CD4-positive, alpha-beta T cell treated with Interleukin-17A for 4 hours (primary cell): ENCODE measurements at places on chromosomes 2 and 18.

- no peak for DNase-seq
These were observed 95.0 kb downstream of the TMEM185B start for GRCh38 chr2:120128216-120128615.

DNA sequence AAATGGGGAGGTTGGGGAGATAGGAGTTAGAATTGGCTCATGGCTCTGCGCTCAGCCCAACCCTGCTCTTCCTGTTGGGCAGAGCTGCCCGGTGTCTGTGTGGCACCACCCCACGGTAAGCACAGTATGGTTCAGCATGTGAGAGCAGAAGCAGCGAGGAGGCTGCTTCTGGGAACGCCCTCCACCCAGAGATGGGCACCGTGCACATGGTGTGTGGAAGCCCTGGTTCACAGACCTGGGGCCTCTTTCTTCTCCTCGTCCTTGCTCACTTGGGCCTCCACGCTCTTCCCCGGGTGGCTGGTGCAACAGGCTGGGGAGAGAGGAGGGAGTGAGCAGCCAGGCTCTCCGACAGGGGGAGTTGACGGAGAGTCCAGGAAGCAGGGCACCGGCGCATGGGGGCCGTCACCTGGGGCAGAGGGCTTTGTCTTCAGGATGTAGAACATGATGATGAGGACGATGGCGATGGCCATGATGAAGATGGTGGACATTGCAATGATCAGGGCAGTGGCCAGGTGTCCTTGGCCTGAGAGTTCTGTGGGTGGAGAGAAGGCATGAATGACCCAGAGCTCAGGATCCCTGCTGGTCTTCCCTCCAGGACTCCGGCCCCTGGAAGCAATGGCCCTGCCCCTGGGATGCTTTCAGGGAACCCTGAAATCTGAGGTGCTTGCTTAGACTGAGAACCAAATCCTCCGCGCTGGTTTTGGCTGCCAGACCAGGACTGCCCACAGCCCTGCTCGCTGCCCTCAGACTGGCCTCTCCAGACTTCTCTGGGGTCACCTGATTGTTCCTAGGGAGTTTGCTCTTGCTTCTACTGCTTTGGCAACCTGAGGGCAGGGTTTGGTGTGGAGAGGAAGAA lies 78.3 kb downstream of the EDAR start:
- no peak for DNase-seq

GRCh38 chr2:214103276-214104001 lies 307.4 kb upstream of the VWC2L start:
- no peak for DNase-seq

DNA sequence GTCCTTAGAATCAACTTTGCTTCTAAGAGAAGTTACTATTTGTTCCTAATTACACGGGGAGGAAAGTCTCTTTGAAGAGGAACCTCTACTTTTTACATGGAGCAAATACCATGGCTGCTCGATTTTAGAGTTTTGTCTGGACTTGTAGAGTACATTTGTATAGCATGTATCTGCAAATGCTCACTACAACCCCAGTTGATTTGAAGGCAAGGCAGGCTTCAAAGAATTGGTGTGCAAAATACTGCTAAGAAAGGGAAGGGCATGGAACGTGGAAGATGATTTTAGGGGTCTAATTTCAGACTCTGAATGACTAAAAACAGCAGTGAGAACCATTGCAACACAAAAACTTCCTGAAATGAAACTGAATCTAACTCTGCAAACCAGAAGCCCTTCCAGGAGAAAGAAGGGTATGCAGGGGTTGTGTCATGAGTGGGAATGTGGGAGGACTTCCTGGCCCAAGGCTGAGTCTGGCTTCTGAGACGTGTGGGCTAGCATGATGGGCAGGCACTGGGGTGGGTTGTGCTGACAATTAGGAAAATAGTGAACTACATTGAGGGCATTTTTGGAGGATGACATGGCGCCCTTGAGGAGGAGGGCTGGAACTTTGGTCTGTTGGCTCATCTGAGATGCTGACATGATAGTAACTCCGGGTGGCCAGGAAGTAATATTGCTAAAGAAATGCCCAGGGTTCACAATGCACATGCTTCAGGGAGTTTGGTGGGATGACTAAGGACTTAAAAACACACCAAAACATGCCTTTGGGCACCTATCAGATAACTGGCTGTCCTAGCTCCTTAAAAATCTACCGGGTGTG lies 18.9 kb upstream of the IL1R2 start:
- DNase-seq: no peak

DNA sequence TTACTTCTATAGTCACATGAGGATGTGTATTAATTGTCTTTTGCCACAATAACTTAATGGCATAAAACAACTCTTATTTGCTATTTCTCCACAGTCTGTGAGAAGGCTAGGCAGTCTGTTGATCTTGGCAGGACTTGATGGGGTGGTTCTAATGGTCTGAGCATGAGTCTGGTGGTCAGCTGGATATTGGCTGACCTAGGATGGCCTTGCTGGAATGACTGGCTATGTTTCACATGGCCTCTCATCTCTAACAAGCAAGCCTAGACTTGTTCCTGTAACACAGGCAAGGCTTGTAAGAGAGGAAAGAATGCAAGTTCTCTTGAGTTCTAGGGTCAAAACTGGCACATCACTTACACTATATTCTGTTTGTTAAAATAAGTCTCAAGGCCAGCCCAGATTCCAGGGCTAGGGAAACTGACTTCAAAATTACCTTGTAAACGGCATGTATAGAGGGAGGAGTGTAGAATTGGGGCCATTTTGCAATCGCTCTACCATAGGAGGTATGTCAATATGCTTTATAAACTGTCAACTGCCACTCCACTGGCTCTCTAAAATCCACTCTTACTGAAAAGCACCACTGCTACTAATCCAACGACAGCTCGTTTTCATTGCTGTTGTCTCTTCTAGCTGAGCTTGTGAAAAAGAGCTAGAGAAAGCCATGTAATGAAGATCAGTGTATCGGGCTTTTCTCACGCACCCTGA lies 325.0 kb upstream of the PKDCC start:
- DNase-seq: no peak

- no peak for DNase-seq
These were observed 105.4 kb downstream of the KCNH7 start for GRCh38 chr2:162732946-162733698.

DNA sequence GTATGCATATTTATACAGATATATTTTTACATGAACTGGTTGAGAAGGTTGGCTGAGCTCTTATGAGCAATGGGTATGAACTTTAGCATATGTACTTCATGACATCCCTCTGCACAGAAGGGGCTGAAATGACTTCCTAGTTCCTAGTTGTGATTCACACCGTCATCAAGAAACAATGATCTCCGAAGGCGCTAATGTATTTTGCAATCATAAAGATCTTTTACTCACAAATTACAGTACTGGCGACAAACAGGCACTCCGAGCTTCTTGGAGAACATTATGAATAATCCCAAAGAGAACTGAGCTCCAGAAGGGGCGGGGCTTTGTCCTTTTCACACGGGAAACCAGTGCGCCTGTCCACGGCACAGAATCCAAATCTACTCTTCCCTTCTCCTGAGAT lies 18.1 kb downstream of the BCL2 start:
- no peak for DNase-seq

DNA sequence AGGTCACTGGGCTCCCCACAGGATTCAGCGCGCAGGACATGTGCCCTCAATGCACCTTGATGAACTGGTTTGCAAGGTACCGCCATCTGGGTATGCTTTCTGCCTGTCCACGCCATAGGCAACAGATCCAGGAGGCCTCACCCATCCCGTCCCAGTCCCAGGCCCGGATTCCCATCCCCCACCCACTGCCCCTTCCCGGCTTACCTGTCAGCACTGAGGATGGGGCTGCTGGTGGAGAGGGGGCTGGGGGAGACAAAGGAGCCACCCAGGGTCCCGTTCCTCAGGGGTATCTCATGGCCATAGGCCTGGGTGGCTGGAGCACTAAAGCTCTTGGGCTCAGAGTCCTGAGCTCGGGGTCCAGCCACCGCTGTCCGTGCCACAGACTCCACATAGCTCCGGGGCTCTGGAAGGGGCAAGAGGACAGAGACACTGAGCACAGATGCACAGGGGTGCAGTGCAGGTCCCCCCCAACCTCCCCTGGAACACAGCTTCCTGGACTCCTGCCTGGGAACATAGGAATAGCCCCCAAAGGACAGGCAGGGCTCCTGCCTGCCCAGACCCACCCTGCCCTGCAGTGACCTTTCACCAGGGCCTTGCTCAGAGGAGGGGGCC lies 181.2 kb downstream of the TNS1 start:
- no peak for DNase-seq

GRCh38 chr2:48855142-48855541 lies 99.6 kb upstream of the LHCGR start:
- DNase-seq: no peak

GRCh38 chr2:33430856-33431255 lies 45.6 kb upstream of the RASGRP3 start:
- no peak for DNase-seq

DNA sequence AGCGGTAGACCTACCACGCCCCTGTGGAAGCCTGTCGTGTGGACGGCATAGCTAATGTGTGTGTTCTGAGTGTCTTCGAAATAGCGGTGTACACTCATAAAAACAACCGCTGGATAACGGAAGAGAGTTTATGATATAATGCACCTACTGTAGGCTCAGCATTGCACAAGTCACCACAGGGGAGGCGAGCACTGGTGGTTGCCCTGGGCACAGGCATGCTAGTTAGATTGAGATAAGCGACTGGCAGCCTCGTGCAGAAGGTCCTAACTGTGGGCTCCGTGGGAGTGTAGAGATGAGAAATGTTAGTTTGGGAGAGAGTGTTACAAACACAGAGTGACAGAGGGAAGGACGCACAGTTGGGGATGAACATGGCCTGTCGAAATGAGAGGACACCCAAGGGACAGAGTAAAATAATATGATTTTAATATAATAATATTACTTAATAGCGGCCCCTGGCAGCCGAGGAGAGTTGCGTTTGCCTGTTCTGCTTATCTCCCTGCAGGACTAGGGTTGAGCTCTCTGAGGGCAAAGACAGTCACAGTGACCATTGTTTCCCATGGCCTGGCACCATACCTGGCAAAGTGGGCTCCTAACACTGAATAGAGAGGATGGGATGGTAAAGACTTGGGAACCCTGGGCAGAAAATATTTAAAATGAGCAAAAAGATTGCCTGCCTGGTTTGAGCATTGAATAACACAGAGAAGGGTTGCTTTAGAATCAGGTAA lies 204.2 kb downstream of the GBX2 start:
- no peak for DNase-seq

GRCh38 chr2:215397632-215398341 lies 38.1 kb downstream of the FN1 start:
- no peak for DNase-seq
